ENCODE measurements at places on chromosomes 5 and 9. TPM values are rescaled to one million over a fixed set of nuclear protein-coding genes. Genes with fewer than 3 reads are reported as not detected.

KCTD16 gene
- total RNA-seq = 0.05 TPM

NR6A1 gene
- 0.54 TPM for total RNA-seq

ZBED3 gene
- total RNA-seq = 4.7 TPM

LVRN gene
- total RNA-seq = not detected

HRCT1 gene
- total RNA-seq = 2.0 TPM

TRIM7 gene
- total RNA-seq = 16.6 TPM

MUSK gene
- not detected for total RNA-seq

RAB14 gene
- 27.1 TPM for total RNA-seq

FBLL1 gene
- not detected for total RNA-seq

BNC2 gene
- total RNA-seq = 8.9 TPM

ROR2 gene
- not detected for total RNA-seq

NUTM2G gene
- total RNA-seq = not detected

RNF183 gene
- total RNA-seq = not detected

ANKRD55 gene
- total RNA-seq = 2.3 TPM

GZMA gene
- total RNA-seq = not detected

C5orf58 gene
- total RNA-seq = not detected

TAF11L10 gene
- not detected for total RNA-seq

MACROH2A1 gene
- 162 TPM for total RNA-seq

HTR1A gene
- not detected for total RNA-seq

GPR151 gene
- total RNA-seq = not detected

C9orf50 gene
- 0.47 TPM for total RNA-seq

FAM169A gene
- 1.5 TPM for total RNA-seq

PBX3 gene
- total RNA-seq = 19.5 TPM

DNAH5 gene
- total RNA-seq = 1.1 TPM

HDAC3 gene
- total RNA-seq = 38.3 TPM

DMRT1 gene
- total RNA-seq = not detected

CDH9 gene
- total RNA-seq = not detected

TSSK1B gene
- not detected for total RNA-seq

PRDM9 gene
- not detected for total RNA-seq

SH3TC2 gene
- total RNA-seq = 4.6 TPM

IRX4 gene
- total RNA-seq = not detected

LAMC3 gene
- 0.20 TPM for total RNA-seq

LCNL1 gene
- total RNA-seq = not detected

CNTNAP3 gene
- 3.3 TPM for total RNA-seq

TAF1L gene
- total RNA-seq = not detected

GABRG2 gene
- total RNA-seq = not detected
